ENCODE measurements at places on chromosomes 3 and 15.

DNA sequence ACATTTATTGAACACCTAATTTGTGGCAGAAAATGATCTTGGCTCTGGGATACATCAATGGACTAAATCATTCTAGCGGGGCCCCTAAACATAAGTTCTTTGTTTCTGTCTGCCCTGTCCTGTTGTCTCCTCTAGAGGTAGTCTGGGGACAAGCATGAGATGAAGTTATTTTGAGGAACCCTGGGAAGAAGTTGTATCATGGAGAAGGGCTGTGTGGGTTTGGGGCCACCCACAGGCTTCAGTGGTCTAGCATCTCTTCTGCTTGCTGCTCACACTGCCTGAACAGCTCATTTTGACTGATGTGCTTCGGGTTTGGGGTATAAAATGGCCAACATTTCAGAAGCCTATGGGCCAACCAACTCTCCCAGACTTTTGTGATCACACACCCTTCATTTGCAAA, 50.3 kb upstream of the OSBPL11 start:
- DNase-seq = no peak

DNA sequence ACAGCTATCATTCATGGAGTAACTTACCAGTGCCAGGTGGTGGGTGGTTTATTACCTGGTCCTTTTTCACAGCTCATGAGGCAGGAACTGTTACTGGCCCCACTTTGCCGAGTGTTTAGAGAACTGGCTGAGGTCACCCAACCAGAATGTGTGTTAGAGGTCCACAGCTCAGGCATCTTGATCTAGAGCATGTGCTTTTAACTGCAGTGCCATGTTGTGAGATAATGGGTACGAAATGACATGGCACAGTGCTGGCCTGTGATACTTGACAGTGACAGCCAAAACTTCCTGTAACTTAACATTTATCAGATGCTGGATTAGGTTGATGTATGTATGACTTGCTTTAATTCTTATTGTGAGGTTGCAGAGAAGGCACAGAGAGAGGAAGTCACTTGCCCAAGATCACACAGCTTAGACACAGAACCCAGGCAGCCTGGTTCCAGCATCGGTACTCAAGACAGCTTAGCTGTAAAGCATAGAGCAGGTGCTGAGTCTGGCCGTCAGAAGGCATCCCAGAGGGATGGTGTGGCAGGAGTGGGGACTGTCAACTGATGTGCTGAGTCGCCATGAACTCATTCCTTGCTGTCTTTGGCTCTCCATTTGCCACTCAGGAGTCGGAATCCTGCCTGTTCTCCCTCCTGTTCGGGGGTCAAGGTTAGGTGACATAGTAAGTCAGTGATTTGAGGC, 9.6 kb downstream of the MCM2 start:
- no peak for DNase-seq

GRCh38 chr15:31497838-31498237, 171.2 kb downstream of the KLF13 start:
- no peak for DNase-seq

GRCh38 chr3:174441588-174442301, 417.4 kb upstream of the NAALADL2 start:
- no peak for DNase-seq

DNA sequence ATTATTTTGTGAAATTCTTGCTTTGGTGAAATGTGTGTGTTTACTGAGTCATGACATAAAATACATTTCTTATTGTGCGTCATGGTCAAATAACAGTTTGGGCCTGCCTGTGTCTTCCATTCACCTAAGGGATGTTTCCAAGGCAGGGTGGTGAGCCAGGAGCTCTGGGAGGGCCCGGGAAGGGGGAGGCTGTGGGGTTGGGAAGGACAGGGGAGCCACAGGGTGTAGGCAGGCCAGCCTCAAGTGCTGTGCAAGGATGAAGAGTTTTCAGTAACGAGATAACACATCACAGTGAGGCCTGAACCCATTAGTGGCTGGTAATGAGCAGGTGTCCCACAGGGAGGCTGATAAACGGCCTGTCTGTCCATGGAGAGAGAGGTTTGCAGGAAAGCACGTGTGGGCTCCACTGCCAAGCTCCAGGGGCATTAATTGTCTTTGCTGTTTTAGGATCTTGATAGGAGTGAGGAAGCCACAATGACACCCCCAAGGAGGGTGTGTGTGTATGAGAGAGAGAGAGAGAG, 35.6 kb upstream of the SEC13 start:
- no peak for DNase-seq

- DNase-seq = no peak
These were observed 149.5 kb downstream of the ITPR1 start for GRCh38 chr3:4642611-4643010.

DNA sequence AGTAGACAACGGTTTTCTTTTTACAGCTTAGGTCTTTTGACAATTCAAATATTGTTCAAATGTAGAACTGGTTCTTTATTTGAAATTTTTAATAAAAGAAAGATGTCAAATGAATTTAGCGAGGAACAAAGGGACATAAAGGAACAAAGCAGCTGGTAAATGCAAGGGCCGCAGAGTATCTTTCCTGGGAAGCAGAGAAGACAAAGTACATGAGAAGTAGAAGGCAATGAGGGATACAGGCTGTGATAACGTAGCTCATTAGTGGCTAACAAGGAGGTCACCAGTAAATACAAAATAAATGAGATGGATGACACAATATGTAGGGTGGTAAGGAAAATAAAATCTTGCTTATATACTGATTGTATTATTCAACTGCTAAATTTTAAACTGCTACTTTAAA, 762.8 kb downstream of the VGLL3 start:
- no peak for DNase-seq

DNA sequence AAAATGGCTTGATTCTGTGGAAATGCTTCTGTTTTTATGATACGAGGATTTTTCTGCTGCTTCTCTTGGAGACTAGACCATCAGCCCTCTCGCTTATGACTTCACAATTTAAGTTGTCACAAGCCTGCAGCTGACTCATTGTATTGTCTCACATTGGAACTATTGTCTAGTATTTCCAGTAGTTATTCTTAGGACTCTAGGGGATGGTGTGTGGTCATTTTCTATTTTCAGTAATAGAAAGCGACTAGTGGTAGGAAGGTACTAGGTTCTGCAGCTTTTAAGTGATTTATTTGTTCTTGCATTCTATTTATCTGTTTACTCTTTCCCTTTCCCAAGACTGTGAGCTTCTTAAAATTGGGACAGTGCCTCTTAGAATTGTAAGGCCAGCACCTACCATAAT, 66.3 kb upstream of the CRTC3 start:
- DNase-seq = peak; percentile 45

GRCh38 chr3:78605178-78605577, 1162.6 kb downstream of the ROBO1 start:
- DNase-seq = no peak

GRCh38 chr3:53696401-53697172, 149.6 kb downstream of the CHDH start:
- DNase-seq = no peak

GRCh38 chr15:65771870-65772269, 20.2 kb downstream of the DENND4A start:
- no peak for DNase-seq

DNA sequence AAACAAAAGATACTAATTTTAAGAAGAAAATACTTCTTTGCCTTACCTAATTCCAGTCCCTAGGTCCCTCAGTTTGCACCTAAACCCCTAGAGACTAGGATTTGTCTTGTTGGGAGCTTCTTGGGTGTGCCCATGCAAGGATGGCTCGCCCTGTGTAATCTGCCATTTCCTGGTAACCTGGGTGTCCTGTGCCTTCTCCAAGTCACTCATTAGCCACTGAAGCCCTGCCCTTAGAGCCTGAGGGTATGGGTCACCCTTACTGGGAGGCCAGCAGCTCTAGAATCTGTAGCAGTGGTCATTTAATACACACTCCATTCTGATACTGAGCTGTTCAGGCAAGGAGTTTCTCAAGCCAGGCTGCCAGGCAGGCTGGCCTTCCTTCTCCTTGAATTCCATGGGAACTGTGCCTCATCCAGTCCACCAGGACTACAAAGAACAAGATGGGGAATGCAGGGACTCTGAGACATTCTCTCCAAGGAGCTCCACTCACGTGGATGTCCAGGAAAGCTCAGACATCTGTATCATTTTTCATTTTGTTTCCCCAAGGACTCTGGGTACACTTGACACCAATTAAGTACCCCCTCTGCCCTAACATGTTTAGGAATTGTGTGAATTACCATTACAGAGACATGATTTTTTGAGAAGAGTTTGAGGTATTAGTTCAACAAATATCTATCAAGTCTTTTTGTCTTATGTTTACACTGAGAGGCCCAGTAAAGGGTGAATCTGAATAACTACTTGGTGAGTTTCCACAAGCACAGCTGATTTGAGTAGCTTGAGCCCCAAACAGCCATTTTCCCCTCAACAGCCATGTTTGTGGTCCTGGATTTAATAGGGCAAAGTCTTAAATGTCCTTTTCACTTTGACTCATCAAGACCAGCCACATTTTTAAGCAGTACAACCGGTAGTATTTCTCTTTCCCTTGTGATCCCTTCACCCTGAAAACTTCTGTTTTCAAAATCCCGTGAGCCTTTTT, 52.6 kb downstream of the ARNT2 start:
- no peak for DNase-seq

- DNase-seq = no peak
These were observed 40.0 kb upstream of the SCAANT1 start for GRCh38 chr3:63952248-63952594.

DNA sequence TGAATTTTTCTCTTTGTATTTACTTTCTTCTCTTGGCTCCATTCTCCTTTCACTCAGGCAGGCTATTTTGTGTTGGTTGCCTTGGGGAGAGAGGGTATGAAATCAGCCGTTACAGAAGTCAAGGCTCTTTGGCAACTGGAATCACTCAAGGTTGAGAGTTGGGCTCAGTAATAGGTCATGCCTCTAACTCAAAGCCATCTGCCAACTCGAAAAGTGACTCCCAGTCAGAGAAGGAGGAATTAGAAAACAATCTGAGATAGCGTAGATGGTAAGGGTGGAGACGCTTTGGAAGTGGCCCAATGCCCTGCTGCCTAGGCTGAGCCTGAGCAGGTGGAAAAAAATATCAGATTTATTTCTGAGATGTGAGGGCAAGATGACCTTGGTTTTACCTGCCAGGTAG, 205.7 kb upstream of the ST8SIA2 start:
- no peak for DNase-seq

GRCh38 chr3:156673732-156674045, 701 bp upstream of the TIPARP start:
- no peak for DNase-seq
